ENCODE measurements at places on chromosomes 4 and X.

DNA sequence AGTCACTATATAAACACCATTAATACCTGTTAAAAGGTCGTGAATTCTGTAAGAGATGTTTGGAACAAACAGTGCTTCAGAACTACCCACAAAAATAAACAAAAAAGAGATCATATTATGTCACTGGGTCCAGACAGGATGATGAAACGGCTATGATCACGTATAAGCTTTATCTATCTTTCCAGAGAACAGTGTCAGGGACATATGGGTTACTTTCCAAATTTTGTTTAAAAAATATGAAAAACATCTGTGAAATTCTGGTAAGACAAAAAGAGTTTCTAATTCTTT is 90.0 kb downstream of the SORBS2 start:
- DNase-seq, result no peak

DNA sequence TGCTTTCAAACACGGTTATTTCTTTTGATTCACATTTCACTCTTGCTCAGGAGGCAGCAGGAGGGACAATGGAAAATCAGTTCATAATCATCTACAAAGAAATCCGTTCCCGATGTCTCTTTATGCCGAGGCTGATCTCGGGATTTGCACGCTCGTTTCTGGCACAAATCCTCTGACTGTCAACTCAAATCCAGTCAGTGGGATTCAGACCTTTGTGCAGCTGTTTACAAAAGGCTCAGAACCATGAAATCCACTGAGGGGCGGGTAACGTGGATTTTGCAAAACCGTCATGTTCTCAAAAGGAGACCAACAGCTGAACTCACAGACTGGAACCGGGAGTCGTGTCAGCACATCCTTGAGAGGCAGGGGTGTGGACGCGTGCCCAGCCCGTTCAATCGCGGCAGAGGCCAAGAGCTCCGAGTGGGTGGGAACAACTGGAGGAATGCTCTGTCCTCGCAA is 46.4 kb downstream of the ACOX3 start:
- peak; percentile 46 for DNase-seq

DNA sequence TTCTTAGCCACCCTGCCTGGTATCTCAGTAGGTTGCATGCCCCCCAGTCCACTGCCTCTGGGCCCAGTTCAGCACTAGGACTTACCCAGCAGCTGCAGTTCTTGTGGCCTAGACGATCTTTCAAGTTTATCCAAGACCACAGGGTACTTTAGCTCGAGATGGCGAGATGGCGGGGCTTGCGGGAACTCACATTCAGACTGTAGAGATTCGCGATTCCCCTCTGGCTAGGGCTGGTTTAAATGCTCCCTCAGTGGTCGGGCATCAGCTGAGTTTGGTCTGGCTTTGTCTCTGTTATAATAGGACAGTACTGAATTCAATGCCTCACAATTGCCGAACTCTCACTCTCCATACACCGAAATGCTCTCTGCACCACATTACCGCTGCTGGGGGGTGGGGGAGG is 18.4 kb upstream of the RFC1 start:
- DNase-seq, result no peak

DNA sequence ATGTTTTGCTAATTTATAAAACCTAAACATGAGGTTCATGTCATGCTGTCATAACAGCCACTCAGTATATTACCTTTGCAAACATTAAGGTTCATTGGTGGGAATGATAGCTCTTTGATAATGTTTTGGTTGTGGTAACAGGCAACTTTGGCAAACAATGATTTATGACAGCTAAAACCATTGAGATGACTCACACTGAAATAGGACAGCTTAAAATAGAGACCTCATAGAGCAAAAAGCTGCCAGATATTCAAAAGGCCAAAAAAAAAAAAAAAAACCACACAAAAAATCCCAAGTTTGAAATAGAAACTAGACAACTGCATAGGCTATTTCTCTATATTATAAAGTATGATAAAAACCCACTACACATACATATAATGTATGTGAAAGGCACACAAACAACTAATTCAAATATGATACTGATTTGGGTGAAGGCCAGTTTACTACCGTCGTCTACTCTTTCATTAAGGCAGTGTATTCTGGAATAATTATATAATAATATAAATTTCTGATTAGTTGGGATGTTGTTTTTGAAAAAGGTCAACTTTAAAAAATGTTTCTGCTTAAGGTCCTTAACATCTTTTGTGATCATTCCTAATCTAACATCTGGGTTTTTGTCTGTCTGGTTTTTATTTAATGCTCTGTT is 646.0 kb upstream of the PITX2 start:
- no peak for DNase-seq

GRCh38 chr4:176883108-176883550 is 90.4 kb upstream of the VEGFC start:
- DNase-seq, result no peak

GRCh38 chr4:11355226-11355625 is 73.5 kb downstream of the HS3ST1 start:
- no peak for DNase-seq

- DNase-seq, result no peak
Measured at GRCh38 chr4:243426-243825, 61.8 kb downstream of the ZNF732 start.

DNA sequence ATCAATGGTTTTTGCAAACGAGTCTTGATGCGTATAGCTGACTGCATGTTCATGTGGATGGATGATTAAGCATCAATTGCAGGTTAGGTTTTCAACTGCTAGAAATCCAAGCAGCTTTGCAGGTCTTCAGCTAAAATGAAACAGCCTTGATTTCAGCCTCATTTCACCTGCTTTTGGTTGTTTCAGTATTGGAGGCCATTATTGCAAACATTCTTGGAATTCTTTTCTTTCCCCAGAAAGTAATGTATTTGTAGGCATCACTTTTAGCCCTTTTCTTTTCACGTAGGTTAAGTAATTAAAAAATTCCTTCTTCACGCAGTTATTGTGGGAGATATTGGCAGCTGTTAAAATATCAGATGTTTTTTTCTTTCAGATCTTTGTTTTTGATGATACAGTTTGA is 8.8 kb downstream of the ZAR1 start:
- DNase-seq, result no peak

DNA sequence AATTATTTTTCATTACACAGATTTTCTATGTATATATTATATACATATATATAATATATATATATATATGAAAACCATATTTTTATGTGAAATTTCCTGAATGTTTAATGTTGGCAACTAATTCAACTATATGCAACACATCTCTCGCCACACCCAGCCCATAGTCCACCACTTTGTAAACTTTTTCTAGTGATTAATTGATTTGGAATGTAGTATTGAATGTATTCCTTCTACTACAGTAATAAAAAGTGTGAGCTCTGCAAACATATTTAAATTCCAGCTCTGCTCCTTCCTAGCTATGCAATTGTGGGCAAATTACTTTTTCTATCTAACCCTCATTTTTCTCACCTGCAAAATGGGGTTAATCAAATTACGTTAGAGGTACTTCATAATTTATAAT is 187.8 kb downstream of the TEX11 start:
- no peak for DNase-seq

- DNase-seq, result no peak
Measured at GRCh38 chrX:96453139-96453538, 231.5 kb upstream of the DIAPH2 start.

- no peak for DNase-seq
Measured at GRCh38 chr4:89665662-89666061, 171.3 kb downstream of the SNCA start.

DNA sequence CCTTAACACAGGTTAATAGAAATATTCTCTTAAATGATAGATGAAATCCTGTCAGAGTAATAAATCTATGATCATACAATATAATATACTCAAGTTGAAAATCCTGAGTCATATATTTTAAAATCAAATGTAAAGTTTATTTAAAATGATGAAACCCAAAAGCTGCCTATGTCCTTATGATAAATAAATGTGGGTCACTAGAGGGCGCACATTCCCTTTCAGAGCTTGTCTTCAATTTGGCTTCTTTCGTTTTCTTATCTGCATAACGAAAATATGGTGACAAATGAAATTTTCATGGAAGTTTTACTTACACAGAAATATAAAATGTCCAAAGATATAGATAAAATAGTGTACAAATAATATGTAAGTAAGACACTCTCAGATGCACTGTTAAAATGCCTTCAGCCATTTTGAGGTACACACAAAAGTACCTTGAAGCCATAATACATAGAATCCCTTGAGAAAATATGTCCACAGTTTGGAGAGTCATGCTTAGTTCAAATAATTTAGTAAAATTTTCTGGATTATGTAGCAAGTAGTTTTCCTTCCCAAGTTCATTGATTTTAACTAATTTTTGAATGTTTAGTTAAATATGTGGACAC is 680.4 kb downstream of the DMD start:
- peak; percentile 54 for DNase-seq

DNA sequence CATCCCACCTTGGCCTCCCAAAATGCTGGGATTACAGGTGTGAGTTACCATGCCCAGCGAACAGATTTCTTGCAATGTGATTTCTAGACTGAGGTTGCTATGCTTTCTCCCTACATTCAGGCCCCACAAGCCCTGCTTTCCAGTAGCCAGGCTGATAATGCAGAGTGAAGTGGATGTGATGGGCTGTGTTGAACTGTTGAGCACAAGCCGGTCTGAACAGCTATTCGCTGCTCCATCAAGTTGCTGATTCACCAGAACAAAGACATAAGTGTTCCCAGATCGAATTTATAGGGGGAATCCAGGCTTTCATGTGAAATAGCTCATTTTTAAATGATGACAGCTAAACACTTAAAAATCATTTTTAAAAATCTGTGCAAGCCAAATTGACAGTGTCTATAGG is 8.0 kb downstream of the NIPAL1 start:
- no peak for DNase-seq

GRCh38 chrX:49166914-49167739 is 4.6 kb downstream of the MAGIX start:
- no peak for DNase-seq

DNA sequence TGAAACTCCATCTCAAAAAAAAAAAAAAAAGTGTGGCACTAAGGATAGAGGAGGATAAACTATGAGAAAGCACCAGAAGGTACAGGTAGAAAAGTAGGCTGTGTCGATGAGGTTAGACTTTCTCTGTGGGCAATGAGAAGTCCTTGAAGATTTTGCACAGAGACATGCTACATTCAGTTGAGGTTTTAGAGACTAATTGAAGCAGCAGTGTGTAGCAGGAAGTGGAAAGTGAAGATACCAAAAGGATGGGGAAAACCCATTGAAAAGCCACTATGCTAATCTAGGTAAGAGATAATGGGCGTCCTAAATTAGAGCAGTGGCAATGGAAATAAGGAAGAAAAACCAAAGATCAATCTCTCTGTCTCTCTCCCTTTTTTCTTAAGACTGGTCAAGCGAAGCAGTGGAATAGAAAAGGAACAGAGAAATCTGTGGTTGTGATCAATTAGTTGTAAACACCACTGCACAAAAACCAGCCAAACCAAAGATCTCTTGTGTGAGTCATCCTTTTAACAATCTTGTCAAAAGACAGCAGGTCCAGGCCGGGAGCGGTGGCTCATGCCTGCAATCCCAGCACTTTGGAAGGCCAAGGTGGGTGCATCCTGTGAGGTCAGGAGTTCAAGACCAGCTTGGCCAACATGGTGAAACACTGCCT is 3.5 kb downstream of the SPINK2 start:
- no peak for DNase-seq

DNA sequence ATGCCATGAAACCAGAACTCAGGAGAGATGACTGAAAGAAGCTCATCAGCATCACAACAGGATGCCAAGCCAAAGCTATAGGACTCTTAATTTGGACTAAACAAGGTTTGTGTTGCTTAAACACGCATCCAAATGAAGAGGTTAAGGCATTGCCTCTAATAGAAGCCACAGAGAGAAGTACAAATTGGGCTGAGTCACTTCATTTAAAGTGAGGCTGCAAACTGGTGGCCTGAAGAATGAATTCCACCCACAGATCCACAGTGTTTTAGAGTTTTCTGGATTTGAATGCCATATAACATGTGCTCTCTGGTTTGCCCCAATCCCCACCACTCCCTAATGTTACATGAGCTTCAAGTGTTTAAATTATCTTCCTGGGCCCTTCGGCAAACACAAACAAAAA is 103.5 kb downstream of the FIP1L1 start:
- no peak for DNase-seq

DNA sequence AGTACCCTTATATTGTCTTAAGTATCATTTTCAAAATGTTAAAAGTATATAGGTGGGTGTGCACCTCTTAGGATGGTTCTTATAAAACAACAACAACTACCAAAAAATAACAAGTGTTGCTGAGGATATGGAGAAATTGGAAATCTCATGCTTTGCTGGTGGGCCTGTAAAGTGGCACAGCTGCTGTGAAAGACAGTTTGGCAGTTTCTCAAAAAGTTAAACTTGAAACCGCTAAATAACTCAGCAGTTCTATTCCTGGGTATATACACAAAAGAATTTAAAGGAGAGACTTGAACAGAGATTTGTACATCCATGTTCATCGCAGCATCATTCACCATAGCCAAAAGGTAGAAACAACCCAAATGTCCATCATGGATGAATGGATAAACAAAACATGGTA is 65.5 kb downstream of the HAND2 start:
- DNase-seq, result no peak

DNA sequence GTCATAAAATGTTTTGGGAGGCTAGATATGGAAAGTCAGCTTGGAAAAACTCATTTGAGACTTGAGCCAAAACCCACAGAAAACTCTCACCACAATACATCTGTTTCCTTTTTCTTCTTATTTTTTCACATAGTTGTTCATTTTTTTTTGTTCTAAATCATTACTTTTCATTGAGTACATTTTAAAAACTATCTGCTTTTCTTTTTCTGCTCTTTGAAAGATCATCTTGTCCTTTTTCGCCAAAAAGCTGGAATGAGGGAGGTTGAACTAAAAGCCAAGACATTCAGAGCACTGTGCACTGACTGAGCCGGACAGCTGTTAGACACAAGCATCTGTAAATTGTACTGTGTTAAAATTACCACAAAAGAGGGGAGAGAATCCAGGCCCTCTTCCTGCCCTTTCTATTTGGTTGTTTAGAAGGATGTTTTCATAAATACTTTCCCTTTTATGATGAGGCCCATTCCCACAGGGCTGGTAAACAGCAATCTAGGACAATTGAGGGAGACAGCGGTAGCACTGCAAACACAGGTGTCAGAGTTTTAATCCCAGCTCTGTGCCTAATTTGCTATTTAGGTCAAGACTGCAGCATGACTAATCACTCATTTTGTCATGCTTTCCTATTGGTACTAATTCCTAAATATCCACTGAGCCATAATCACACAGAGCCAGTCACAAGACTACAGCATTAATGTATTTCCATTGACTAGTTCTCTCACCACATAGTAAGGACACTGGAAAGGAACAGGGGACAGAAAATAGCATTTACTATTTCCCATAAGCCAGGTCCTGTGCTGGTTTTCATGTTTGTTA is 7.3 kb upstream of the RNF150 start:
- peak; percentile 32 for DNase-seq

DNA sequence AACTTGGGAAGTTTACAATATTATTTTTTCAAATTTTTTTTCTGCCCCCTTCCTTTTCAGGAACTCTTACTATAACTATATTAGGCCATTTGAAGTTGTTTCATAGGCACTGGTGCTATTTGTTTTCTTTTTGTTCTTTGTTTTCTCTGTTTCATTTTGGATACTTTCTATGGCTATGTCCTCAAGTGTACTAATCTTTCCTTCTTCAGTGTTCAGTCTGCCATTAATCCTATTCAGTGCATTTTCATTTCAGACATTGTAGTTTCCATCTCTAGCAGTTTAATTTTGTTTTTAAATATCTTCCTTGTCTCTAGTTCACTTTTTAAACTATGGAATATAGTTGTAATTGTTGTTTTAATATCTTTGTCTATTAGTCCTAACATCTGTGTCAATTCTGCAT is 48.0 kb upstream of the SMAD1 start:
- no peak for DNase-seq
